ENCODE measurements at places on chromosomes 5 and 9.

GRCh38 chr9:30035761-30036160 is 2348.7 kb upstream of the ACO1 start:
- DNase-seq, result no peak

GRCh38 chr9:124279531-124280175 is 21.9 kb downstream of the NEK6 start:
- no peak for DNase-seq

DNA sequence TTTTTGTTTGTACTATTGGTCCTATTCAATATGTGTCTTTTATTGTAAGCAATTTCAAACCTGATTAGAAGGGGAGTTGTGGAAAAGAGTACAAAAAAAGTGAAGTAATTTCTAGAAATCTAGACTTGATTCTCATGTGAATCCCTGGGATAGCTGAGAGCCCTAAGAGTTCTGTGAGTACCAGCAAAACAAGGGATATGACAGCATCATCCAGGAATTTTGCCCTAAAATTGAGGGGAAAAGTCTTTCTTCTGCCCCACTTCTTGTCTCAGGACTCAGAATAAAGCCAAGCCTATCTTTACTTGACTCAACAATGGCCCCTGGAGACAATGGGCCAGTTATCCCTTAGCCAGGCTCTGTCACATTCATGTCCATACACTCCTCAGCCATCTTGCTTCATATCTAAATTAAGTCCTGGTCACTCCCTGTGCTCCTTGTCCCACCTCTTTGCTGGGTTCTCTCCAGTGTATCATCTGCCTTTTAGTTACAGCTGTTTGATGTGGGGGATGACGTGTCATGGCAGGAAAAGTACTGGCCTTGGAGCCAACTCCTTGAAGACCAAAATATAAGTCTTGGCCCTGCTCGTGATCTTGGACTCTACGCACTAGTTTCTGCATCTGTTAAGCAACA is 81.2 kb downstream of the ADAMTS12 start:
- peak; percentile 54 for DNase-seq

DNA sequence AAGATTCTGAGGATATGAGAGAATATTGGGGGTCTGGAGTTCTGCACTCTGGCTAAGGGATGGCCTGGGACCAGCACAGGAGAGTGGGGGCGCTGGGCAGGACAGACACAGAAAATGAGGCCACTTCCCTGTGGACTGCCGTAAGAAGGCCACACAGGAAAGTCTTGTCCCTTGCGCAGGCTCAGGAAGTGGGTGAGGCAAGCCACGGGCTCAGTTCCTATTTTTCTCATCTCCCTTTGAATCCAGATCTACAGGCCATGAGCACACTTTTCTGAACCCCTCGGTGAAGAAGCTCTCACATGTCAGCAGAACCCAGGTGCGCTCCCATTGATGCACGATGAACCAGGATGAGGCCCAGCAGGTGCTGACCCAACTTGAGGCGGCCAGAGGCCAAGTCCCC is 207.4 kb downstream of the AGTPBP1 start:
- no peak for DNase-seq
